ENCODE measurements at places on chromosomes 6 and 20. TPM values are rescaled to one million over a fixed set of nuclear protein-coding genes. Genes with fewer than 3 reads are reported as not detected.

Gene DUSP15
- 13.9 TPM for polyA plus RNA-seq

GRCh38 chr20:6699921-6700562 lies 67.4 kb upstream of the BMP2 start:
- no peak for DNase-seq

DNA sequence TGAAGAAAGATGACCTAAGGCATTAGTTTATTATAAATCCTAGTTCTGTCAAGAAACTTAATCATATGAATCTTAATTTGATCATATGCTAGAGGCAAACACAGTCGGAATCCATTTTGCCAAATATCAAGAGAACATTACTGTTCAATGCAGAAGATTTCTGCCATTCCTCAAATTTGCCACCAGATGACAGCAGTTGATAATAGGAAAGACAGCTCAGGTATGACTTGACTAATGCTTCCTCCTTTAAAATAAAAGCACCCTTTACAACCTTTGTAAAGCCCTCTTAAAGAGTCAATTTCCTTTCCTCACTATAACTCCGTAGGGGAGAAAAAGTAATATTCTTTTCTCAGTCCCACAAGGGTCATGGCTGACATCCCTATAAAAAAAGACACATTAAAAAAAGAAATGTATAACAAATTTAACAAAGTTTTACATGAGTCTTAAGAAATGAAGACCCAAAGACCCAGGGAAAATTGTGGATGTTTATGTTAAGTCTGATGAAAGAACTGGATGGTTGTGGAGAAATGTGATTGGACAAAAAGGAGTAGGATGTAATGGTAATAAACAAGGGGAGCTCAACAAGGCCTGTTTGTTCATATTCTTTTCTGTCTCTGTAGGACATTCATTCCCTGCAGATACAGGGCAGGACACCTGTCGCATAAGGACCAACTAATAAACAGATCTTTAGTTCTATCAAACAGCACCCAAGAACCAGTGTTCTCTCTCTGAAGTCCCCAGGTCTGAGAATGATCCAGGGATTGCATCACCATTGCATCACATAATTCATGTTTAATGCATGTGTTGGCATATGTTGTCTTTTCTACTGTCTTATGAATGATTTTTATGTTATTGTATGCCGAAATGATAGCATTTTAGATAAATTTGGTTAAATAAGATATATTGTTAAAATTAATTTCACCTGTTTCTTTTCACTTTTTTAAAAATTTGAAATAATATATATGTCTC lies 23.0 kb upstream of the IL17A start:
- no peak for DNase-seq

DNA sequence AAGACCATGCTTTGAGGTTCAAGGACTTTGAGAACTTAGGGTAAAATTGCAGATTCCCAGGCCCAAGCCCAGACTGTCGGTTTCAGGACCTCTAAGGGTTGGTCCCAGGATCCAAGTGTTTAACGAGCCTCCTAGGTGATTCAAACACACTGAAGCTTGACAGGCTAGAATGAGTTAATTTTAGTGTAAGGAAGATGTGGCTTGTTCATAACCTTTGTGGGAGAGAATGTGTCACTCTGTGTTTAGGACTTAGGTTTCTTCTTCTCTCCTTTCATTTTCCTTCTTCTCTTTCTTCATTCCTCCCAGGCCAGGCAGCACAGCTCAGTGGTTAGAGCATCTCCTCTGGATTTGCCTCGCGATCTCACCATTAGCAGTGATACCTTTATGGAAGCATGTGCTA lies 104.8 kb upstream of the KCNG1 start:
- DNase-seq = no peak
